Stimulated activated CD8-positive, alpha-beta memory T cell treated with anti-CD3 and anti-CD28 coated beads, Interleukin-12 subunit alpha, Interleukin-12 subunit beta, amount 100 ng/mL, for 4 hours (primary cell): ENCODE measurements at places on chromosomes 6 and 20.

DNA sequence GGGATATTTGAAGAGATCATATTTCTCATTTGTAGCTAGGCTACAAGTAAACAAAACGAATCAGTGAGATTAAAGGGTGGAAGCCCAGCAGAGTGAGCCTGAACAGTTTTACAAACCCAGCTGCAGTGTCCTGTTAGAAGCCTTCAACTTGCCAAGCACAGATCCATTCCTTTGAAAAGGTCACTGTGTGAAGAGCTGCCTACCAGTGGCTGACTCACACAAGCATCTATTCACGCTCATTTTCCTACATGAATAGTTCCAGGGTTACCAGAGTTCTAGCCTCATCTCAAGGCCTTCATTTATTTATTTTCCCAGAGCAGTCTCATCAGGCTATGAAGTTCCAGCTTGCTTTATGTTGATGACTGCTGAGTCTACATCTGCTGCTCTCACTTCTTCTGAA is 25.7 kb upstream of the MLIP start:
- DNase-seq = no peak

GRCh38 chr20:8788831-8789230 is 280.1 kb upstream of the PLCB4 start:
- no peak for DNase-seq

- no peak for DNase-seq
These were observed 167.9 kb upstream of the TNFAIP3 start for GRCh38 chr6:137699031-137699683.

DNA sequence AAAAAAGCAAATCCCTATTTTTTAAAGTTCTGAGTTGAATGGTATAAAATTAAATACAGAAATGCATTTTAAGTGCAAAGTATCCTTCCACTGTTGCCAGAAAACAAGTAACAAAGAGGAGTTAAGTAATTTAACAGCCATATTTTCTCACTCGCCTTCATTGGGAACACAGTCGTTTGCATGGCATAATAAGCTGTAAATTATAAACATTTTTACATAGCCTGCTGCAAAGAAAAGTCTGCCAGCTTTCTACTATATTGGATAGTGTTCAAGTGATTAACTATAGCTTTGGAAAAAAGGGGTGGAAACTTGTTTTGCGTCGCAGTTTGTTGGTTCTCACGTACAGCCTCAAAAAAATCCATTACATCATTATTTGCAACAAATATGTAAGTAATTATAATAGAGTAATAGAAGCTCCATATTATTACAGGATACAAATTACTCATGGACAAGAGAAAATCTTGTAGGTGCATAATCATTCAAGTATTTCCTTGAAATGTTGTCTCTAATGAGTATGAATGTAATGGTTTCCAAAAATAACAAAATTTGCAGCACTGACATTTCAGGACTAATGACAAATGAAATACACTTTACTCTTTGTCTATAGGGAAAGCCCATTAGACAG is 139.3 kb downstream of the PDSS2 start:
- DNase-seq = no peak

DNA sequence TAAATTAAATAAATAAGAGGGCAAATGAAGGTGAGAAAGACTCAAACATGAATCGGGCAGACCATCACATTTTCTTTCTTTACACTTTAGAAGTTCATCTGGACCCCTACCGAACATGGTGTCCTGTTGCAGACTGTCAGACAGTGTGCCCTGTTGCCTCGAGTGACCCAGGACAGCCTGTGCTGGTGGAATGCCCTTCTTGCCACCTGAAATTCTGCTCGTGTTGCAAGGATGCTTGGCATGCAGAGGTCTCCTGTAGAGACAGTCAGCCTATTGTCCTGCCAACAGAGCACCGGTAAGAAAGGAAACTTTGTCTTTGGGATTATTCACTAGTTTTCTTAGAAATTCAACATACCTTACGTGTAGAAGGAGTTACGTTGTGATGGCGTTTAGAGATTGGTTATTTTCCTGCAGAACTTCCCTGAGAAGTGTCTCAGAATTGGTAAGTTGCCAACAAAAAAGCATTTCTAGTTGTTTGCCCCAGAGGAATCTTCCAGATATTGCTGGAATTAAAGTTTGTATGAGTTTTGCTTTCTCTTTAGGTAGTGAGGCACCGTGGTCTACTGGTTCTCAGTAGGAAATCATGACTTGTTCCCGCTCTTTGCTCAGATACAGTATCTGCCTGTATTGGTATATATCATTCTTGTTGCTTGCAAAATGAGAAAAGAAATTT is 70.1 kb downstream of the RNF144B start:
- no peak for DNase-seq

GRCh38 chr6:167588920-167589614 is 237.6 kb upstream of the AFDN start:
- no peak for DNase-seq

DNA sequence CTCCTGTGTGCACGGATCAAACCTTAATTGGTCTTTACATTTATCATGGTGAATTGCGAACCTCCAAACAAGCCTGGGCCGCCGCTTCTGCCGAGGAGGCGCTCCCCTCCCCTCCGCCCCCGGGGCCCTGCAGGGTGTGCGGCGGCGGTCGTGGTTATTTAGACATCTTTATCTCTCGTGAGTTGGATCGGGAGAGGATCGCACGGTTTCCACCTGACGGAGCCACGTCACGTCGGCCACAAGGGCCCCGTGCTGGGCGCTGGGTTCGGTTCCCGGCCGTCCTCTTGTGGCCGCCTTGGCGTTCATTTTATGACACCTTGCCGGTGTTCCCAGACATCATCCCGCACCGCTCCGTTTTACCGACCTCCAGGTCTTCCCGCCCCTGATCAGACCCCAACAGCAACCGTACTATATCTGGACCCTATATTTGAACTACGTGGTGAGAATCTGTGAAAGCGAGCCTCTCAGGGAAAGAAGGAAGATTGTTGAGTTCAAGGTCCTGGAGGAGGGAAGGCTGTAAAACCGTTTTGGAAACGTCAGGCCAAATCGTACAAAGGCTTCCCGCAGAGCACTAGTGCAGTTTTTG is 1.3 kb upstream of the CNR1 start:
- no peak for DNase-seq
